ENCODE measurements at places on chromosomes 4 and X.

DNA sequence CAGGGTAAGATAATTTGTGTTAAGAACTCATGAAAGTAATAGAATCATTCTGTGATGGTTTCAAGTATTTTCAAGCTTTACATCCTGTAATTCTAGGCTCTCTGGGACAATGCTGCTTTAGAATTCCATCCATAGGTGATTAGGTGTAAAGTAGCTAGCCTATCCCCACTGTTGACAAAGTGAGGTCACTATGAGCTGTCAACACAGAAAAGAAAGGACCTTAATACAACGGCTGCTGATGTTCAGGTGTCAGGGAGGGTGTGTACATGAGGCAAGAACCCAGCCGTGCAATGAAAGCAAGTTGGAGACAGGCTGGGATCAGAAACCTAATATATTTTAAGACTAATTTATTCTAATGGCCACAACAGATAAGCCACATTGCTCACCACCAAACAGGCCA is 36.8 kb upstream of the SH3RF1 start:
- DNase-seq, result no peak

DNA sequence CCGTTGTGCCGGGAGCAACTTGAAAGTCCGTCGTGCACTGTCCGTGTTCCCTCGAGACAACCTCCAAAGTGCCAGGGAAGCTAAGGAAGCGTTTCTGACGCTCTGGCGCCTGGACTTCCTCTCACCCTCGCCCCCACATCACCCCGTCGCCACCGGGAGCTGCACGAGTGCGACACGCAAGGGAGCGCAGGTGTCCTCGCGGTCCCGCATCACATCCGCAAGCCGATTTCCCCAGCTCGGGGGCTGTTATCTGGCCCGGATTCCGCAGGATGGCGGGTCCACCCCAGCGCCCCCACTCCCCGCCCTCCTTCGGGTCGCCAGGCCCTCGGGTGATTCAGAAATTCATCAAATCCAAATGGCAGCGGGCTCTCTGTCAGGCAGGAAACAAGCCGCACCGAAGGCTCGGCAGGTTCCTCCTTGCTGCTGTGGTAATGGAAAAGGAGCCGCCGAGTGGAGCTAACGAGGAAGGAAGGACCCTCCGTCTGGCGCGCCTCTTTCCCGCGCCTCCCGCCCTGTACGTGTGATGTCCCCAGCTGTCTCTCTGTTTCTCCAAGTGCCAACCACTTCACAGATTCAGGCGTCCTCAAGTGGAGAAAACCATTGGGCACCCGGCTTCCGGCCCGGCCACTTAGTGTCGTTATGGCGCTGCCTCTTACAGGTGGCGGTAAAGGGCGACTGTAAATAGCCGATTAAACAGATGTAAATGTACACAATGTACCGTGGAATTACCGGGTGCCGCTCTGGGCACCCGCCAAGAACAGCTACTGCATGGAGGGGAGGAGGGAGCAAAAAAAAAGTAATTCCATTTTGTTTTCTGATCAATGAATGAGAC is 921 bp upstream of the SETD7 start:
- DNase-seq, result peak; percentile 59

GRCh38 chr4:90121676-90122354 is 5.4 kb upstream of the CCSER1 start:
- no peak for DNase-seq

DNA sequence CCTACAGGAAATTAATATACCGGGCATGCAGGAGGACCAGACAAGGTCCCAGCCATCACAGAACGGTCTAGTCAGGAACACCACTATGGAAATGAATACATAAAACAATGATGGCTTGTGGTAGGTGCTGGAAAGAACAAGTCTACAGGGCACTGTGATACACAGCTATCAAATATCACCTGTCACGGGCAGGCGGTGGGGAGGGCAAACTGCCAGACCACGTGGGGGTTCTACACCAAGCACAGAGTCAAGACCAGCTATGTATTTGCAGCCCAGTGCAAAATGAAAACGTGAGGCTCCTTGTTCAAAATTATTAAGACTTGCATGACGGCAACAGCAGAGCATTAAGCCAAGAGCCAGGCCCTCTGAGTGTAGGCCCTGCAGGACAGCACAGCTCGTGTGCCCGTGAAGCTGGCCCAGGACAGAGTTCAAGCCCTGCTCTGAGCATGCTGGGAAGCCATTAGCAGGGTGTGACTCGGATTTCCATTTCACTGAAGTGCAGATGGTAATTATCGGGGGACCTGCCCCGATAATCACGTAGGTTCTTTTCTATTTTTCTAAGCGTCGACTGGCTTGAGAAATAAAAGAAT is 83.6 kb downstream of the JAKMIP1 start:
- no peak for DNase-seq

DNA sequence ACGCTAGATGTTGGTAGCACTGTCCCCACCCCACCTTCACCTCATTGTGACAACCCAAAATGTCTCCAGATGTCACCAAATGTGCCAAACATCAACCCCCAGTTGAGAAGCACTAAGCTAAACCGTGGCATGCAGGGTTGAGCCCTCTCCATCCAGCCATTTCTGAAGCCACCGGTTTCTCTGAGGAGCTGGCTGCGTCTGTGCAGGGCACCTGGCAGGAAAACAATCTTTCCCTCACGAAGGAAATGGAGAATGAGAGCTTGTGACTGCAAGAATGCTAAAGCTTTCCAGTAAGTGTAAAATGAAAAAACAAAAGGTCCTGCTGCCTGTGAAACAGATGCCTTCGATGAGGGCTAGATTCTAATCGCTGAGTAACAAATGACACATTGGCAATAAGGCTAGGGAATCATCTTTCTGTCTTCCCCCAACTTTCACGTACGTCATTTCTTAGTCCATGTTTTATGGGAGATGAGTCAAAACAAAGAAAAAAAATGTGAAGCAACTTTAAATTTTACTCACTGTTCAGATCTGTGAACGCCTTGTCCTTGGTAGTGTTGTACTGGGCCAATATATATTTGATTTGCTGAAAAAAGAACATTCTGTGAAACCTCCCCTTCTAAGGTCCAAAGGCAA is 59.9 kb downstream of the PROM1 start:
- no peak for DNase-seq

GRCh38 chr4:184645904-184646610 is 3.2 kb downstream of the CASP3 start:
- DNase-seq, result no peak

DNA sequence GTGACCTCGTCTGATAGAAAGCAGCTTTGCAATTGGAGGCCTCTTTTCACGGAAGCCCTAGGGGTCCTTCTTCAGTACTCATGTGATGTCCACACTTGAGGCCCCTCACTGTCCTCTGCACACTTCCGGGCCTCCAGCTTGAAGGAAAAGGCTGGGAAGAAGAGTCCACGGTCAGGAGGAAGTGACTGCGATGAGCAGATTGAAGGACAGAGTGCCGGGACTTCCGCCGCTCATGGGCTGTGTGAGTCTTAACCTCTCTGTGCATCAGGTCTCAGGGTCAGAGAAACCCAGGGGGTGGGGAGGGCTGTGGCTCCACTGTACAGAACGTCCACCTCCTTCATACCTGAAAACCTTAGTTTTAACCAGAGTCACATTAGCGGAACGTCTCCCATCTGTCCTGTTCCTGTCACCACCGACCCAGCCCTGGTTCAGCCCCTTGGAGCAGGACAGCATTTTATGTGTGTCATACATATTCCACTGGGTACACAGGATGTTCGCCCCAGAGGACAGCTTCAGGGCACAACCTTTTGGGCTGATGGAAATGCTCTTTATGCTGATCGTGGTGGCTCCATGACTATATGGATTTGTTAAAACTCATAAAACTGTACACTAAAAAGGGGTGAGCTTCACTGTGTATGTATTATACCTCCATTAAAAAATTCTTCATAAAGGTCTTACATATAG is 51.0 kb upstream of the SORCS2 start:
- no peak for DNase-seq

GRCh38 chr4:156505341-156505955 is 466.2 kb downstream of the PDGFC start:
- no peak for DNase-seq

- peak; percentile 16 for DNase-seq
Observed at GRCh38 chrX:81957900-81958545, 756.1 kb downstream of the SH3BGRL start.

DNA sequence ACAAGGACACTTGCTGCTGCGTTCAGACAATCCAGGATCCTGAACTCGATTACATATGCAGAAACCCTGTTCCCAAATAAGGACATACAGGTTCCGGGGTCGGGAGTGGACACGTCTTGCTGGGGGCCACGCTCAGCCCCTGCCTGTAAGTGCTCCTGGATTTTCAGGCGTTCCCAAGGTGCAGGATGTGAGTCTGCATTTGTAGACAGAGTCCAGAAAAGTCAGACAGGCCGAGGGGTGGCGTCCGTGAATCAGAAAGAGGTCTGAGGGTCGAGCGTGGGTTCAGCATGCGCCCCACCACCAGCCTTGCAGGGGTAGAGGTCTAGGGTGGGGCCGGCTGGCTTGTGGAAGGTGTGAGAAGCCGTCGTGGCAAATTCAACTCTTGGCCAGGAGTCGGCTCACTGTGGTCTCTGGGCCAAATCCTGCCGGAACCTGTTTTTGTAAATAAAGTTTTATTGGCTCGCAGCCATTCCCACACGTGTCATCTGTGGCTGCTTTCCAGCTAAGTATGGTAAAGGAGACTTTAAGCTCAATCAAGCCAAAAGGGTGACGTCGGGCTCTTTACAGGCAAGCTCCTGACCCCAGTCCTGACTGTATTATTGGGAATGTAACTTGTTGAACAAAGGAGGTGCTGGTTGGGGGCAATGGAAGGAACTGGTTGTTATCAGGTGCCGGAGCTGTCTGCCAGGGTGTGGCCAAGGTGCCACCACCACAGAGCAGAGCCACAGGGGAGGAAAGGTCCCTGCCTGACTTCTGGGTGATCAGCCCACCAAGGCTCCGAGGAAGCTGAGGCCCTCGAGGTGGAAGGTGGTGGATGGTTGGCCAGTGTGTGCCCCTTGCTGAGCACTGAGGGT is 7.4 kb downstream of the DOK7 start:
- no peak for DNase-seq

DNA sequence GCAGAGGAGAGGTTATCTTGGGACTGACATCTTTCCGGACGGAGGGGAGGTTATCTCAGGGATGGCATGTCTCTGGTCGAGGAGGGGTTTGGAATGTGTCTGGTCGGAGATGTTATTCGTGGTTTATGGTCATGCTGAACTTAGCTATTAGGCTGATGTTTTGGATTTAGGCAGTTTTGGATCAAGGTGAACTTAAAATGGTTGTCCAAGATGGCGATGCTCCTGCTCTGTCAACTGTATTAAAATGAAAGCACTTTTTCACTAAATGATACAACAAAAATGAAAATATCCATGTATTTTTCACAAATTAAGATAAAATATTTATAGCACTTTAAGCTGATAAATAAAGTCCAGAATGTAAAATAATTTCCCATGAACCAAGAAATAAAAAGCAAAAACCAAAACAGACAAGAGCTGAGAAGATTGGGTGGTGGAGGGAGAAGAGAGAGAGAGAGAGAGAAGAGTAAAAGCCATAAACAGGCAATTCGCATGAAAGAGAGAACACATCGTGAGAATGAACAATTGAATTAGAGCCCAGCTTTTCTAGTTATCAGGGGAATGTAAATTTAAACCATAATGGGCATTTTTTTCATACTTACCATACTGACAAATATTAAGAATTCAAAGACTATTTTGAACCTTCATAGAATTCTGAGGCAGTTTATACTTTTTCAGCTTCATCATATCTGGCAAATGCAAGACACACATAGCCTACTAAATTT is 2236.0 kb upstream of the AGA start:
- DNase-seq, result no peak

- no peak for DNase-seq
Observed at GRCh38 chr4:122701965-122702364, 30.5 kb upstream of the BBS12 start.

DNA sequence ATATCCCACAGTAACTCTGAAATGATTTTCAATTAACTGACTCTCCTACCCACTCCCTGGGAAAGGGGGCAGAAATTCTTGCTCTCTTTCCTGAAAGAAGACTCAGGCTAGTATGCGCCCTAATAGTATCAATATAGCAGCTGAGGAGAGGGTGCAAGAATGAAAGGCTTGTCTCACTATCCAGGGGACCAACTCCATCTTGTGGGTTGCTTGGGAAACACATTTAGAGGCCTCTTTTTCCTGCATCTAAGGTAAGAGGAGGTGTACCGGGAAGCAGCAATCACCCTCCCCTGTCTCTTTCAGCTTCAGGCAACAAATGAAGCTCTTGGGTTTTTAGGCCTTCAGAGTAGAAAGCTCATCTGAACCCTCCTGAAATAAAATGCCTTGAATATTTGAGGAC is 11.3 kb downstream of the TMEM255A start:
- no peak for DNase-seq

DNA sequence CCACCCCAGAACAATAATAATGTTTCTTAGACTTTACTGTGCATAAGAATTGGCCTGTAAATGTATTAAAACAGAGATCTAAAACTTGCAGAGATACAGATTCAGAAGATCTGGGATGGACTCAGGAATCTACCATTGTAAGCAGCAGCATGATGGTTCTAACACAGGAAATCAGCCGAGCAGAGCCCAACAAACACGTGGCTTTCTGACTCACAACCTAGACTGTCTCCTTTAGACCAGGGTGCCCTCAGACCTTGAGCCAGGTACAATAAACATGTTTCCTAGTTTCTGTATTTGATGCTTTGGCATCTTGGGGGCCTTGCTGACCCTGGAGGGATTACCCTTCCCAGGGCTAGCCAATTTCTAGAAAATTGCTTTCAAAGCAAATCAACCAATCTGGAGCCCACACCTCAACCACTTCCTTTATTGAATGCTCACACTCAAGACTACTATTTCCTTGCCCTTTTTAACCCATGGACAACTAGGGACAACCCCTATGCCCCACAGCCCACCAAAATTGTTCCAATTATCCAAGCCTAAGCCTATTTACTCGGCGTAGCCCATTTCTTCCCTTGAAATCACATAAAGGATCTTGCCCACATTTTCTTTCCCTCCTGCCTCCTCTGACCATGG is 80.5 kb downstream of the TBC1D9 start:
- DNase-seq, result peak; percentile 16

DNA sequence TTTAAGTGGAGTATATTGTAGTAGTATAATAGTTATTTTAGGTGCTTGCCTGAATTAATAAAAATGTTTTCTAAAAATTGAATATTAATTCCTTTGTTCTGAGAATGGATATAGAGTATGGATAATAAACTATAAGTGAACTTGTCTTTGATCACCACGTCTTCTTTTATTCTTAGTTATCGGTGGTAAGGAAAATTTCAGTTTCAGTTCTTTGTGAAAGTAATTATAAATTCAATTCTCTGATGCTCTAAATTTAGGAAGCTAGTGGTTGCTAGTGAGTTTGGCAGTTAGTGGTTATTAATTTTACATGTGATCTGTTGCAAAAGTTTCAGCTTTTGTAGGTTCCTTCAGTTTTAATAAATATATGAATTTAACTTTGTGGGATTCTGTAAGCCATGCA is 30.8 kb downstream of the MRPL1 start:
- DNase-seq, result no peak

DNA sequence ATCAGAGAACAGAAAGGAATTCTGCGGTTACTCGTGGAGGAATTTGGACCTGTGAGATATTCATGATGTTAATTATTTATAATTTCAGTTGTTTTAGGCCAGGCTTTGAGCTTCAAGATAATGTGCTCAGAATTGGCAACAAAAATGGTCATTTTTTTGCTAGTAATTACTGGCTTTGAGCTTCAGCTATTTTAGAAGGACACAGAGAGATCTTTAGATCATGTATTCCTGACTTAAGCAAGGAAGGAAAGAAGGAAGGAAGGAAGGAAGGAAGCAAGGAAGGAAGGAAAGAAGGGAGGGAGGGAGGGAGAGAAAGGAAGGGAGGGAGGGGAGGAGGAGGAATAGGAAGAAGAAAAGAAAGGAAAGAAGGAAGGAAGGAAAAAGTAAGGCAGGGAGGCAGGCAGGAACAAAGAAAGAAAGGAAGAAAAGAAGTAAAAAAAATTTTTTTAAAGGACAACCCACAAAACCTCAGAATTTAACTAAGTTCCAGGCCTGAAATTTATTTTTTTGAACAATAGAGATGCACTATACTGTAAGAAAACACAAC is 277.9 kb upstream of the KLF3 start:
- DNase-seq, result no peak

Measured in immature natural killer cell (primary cell).